Activated CD4-positive, alpha-beta T cell treated with anti-CD3 and anti-CD28 coated beads, Interleukin-2, Interleukin-6, amounts not matched to agents 100 ng/mL and 50 ng/mL, durations not matched to agents 16 hours and 8 hours (primary cell): ENCODE measurements at places on chromosomes 6 and 20.

GRCh38 chr20:17663040-17663399 is 19.0 kb downstream of the RRBP1 start:
- no peak for DNase-seq

- no peak for DNase-seq
These were observed 89.6 kb downstream of the TMEM242 start for GRCh38 chr6:157233686-157234085.

GRCh38 chr6:82951935-82952334 is 113.7 kb downstream of the UBE3D start:
- DNase-seq = no peak

DNA sequence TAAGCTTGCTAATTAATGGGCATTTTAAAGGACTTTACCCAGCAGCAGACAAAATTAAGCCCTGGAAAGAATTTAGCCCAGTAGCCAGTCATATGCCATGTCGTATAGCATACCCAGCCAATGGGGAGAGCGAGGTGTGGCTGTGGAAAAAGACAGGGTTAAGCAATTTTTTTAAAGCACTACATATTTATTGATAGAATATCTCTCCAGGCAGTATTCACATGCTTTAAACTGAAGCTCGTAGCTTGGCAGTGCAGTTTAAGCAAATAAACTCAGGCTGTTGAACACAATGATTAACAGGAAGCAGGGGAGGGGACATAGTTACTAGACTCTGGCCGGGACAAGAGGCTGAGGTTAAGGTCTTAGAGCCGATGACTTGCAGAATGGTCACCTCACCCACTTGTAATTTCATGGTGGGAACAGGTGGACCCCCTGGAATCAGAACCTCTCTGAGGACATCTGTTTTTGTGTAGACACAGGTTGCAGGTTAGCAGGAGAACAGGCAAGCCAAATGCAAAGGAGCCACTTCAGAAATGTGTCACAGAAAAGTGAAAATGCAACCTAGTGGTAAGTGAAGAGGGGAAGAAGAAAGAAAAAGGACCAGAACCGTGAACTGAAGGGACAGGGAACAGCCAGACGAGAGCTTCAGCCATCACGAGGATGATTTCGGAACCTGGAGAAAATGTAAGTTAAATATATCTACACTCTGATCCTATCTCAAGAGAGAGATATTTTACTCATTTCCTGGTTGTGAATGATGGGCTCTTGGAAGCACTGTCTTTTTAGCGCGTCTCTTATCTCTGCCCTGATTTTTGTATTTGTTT is 7.2 kb downstream of the GCNT2 start:
- DNase-seq = peak; percentile 73
